ENCODE measurements at places on chromosomes 6 and 20. TPM values are rescaled to one million over a fixed set of nuclear protein-coding genes. Genes with fewer than 3 reads are reported as not detected.

PLAGL1 gene
- total RNA-seq = 19.4 TPM

ACOT13 gene
- total RNA-seq = 9.1 TPM

LY6G6C gene
- total RNA-seq = not detected

TREM1 gene
- 0.16 TPM for total RNA-seq

OOEP gene
- not detected for total RNA-seq

HTR1E gene
- total RNA-seq = not detected

IRF4 gene
- 0.63 TPM for total RNA-seq

TMEM74B gene
- not detected for total RNA-seq

NTSR1 gene
- under 0.01 TPM for total RNA-seq

WFDC8 gene
- not detected for total RNA-seq

FILIP1 gene
- total RNA-seq = 0.52 TPM

CEP162 gene
- total RNA-seq = 6.4 TPM

PNLDC1 gene
- total RNA-seq = 2.0 TPM

GNMT gene
- 0.77 TPM for total RNA-seq

CENPQ gene
- 1.8 TPM for total RNA-seq

LTA gene
- total RNA-seq = not detected

COL12A1 gene
- 258 TPM for total RNA-seq

FAM110A gene
- total RNA-seq = 1.9 TPM

BPIFB1 gene
- total RNA-seq = not detected

ULBP3 gene
- 9.5 TPM for total RNA-seq

CD40 gene
- 0.95 TPM for total RNA-seq

CGA gene
- total RNA-seq = 0.16 TPM

DLL1 gene
- under 0.01 TPM for total RNA-seq

MICB gene
- 3.1 TPM for total RNA-seq

Data from bronchial smooth muscle cell (primary cell).